ENCODE measurements at places on chromosomes 2 and 18. TPM values are rescaled to one million over a fixed set of nuclear protein-coding genes. Genes with fewer than 3 reads are reported as not detected.

GRCh38 chr2:133948610-133949290 is 305.1 kb upstream of the MGAT5 start:
- no peak for DNase-seq

GRCh38 chr2:136012315-136012714 is 26.9 kb upstream of the DARS1 start:
- DNase-seq, result no peak

- no peak for DNase-seq
These were observed 297.7 kb downstream of the ICOS start for GRCh38 chr2:204234248-204234647.

DNA sequence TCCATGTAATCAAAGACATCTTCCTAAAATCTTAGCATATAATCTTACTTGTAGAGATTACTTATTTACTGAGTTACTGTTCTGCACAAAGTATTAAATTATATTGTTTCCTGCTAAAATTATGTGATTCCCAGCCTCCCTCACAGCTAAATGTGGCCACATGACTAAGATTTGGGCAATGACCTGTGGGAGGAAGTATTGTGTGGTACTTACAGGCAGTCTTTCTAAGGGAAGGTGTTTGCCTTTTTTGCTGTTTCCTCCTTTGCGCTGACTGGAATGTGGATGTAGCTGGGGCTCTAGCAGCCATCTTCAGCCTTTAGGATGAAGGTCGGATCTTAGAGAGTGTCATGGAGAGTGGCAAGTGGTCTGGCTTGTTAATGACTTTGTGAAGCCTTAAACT is 146.3 kb upstream of the APCDD1 start:
- no peak for DNase-seq

ZNF513 gene
- total RNA-seq, result 4.6 TPM

ERFE gene
- total RNA-seq, result 0.13 TPM

DNA sequence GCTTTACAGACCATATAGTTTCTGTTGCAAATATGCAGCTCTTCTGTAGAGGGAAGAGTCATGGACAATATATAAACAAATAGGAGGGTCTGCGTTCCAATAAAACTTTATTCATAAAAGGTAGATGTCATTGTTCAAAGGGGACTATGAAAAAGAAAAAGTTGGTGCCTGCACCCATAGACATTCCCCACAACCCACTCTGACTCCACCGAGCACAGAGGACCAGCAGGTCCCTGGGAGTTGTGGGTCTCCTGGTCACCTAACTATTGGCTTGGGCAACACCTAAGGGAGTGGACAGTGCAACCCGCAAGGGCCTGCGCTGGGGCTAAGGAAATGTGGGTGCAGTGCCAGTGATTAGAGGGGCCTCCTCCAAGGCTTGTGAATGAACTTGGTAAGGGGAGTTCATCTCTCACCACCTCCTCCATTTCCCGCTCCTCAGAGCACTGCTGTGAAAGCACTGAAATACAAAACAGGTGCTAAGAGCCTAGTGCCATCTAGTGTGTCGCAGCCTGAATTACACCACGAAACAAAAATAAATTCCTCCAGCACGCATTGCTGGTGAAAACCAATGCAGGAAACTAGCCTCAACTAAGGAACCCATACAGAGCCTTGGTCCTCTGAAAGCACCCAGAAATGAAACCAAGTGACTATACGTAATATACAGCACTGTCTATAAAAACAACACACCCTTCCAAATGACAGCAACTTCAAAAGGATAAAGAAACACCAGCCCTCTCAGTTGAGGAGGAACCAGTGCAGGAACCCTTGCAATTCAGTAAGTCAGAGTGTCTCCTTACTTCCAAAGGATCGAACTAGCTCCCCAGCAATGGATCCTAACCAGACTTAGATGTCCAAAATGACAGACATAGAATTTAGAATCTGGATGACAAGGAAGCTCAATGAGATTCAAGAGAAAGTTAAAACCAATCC is 166.6 kb downstream of the RNF144A start:
- DNase-seq, result peak; percentile 40

GRCh38 chr2:42180300-42180699 is 11.1 kb downstream of the EML4 start:
- DNase-seq, result no peak

DNA sequence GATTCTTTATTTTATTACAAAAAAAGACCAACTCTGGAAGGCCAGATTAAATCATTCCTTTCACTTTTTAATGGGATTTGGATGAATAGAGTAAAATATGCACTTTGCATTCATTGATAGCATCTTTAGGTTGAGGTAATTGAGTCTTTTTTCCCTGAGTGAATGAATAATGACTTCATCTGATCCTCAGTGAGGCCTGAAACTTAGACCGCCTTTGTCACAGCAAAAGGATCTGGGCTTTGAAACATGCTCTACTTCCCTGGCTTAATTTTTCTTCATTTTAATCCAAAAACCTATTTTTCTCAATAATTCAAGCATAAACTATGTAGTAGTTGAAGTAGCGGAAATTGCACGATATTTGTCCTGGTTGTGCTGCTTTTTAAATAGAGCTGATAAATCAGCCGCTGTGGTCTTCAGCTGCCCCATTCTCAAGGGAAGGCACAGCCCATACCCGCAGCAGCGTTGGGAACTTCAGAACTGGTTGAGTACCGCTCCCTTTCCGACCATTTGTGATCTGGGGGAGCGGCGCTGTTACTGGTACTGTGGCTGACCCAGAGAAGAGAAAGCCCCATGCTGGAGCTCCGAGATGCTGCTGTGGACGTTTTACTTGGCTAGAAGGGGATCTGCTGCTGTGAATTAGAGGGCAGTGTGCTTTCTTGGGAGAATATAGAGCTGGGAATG is 145.3 kb upstream of the NFATC1 start:
- DNase-seq, result no peak

- peak; percentile 73 for DNase-seq
These were observed 160.3 kb downstream of the INO80D start for GRCh38 chr2:205925373-205926337.

DNA sequence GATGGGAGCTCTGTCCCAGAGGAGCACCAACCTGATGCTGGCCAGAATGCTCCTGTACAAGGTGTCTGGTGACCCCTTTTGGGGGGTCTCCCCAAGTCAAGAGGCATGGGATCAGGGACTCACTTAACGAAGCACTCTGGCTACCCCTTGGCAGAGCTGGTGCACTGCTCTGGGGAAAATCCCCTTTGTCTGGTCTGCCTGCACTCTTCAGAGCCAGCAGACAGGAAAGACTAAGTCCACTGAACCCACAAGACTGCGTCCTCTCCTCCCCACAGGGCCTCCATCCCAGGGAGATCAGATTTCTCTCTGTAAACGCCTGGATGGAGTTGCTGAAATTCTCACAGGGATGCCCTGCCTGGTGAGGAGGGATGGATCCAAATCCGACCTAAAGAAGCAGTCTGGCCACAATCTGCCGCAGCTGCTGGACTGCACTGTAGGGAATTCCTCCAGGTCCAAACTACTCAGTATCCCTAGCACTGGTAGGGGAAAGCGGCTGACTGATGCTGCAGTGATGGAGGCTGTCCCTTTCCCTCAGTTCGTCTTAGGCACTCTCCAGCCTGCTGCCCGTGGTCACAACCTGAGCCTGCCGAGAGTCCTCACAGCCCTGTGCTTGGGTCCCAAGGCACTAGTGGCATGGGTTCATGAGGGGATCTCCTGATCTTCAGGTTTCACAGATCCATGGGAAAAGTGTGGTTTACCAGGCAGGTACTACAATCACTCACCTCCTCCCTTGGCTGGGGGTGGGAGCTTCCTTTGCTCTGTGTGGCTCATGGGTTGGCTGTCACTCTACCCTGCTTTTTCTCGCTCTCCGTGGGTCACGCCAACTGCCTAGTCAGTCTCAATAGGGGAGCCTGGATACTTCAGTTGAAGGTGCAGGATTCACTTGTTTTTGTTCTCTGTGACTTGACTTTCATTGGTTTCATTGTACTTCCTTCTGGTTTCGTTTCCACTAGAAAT is 98.6 kb downstream of the SLC4A10 start:
- no peak for DNase-seq

POTEI gene
- 0.26 TPM for total RNA-seq

DNA sequence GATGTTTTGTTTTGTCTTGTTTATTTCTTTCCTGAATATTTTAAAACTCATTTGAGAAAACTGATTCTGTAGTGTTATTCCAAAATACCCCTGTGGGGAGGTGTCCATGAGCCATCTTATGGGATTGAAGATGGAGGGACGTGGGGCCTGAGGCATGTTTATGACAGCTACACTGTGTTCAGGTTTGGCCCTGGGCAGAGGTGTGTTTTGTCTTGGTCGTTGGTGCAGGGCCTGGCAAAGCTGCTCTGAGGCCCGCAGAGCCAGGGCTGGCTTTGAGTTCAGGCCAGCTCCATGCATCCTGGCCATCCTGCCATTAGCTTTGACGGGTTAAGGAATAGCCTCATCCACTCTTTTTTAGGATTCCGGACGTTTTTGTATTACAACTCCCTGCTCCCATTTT is 68.9 kb downstream of the TMEM18 start:
- DNase-seq, result no peak

DNA sequence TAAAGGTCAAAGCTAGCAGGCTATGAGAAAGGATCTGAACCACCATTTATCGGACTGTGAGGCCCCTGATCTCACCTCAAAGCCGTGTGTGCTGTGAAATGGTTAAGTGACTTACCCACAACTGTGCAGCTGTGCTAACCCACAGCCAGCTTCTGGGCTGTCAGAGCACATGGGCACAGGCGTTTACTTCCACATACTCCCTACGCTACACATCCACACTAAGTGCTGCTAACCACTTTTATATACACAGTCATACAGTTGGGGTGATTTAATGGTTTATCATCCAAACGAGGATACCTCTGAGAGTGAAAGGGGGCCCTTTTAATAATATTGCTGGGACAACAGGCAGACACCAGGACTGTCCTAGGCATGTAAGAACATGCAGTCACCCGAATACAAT is 37.3 kb downstream of the CYRIA start:
- no peak for DNase-seq

DPP4 gene
- 67.4 TPM for total RNA-seq

WDR43 gene
- 35.9 TPM for total RNA-seq

RAPGEF4 gene
- 17.7 TPM for total RNA-seq

DNA sequence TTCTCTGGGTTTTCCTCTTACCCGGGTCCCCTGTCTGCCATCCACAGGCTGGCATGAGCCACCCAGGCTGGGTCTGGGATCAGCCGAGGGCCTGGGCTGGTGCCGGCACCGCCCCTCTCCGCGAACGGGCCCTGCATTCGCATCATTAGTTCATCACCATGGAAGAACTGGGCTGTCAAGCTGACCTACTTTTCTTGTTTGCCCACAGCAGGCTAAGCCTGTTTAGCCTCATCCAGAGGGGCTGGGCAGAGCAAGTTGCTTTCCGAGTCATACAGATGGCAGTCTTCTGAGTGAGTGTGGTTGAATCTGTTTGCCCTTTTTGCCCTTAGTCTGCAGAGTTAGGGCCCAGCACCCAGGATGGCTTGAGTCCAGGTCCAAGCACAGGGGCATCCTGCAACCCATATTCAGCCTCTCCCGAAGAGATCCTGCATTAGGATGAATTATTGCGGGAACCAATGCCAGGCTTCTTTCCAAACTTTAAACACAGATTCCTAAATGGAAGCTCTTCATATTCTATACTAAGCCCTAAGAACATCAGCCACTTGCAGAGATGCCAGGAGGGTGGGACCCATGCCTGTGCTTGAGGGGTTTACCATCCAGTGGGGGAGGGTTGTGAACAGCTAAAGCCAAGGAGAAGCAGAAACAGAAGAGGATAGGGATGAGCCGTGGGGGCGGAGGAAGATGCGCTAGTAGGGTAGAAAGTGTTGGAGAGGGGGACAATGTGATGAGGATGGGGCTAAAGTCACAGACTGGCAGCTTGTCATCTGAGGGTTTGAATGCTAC is 68.0 kb downstream of the NPAS2 start:
- no peak for DNase-seq

- no peak for DNase-seq
These were observed 80.4 kb downstream of the EPB41L3 start for GRCh38 chr18:5463390-5463789.

- DNase-seq, result peak; percentile 97
These were observed at the start of gene ADAM17 for GRCh38 chr2:9555297-9556120. ADAM17 (minus strand) TSS chr2:9555830; CDS start chr2:9555605, 225 bp downstream.

All from dermis microvascular lymphatic vessel endothelial cell (primary cell).